ENCODE measurements at places on chromosomes 4 and X.

- no peak for DNase-seq
Observed at GRCh38 chr4:143406523-143406922, 69.8 kb downstream of the GAB1 start.

GRCh38 chr4:153684182-153684970 is at the start of gene TLR2:
Gene TLR2, plus strand, starts transcription at chr4:153684280. Its CDS starts 18,628 bp downstream, at chr4:153702908.
- DNase-seq = peak; percentile 17

DNA sequence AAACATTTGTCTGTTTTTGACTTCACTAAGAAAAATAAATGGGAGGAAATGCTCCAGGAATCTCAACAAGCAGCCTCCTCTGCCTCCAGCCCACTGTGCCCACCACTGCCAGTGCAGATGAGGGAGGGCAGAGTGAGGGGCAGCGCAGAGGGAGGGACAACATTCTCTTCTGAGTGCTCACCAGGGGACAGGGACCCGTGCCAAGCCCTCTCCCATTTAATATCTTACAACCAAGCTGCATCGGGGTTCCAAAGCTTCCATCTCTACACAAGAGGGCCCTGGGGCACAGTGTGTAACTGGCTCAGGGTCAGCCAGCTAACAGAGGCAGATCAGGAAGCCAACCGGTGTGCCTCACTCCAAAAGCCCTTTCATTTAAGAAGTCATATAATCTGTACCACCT is 120.4 kb downstream of the NSUN7 start:
- no peak for DNase-seq

DNA sequence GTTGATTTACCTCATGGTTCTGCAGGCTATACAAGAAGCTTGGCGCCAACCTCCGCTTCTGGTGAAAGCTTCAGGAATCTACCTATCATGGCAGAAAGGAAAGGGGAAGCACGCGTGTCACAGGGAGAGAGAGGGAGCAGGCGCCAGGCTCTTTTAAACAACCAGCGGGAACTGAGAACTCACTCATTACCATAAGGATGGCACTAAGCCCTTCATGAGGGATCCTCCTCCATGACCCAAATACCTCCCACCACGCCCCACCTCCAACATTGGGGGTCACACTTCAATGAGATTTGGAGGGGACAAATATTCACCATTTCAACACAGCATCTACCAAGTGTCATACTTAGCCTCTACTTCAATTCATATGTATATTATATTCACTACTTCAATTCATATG is 18.8 kb upstream of the TBC1D8B start:
- no peak for DNase-seq

DNA sequence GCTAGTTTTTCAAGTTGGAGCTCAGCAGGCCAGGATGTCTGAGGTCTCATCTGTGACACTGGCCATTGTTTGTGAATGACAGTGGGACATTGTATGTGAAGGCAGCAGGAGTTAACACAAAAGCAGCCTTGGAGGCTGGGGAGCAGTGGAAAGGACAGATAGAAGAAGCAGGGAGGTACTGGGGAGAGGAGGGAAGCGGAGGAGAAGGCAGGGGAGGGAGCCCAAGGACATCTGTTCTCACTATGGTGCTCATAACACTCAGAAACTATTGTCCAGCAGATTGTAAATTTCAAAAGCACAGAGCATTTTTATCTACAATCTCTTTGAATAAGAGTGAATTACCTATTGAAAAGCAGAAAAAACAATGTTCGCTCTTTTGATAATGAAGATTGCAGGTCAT is 253.6 kb upstream of the DIPK2B start:
- DNase-seq = peak; percentile 65

- no peak for DNase-seq
Observed at GRCh38 chr4:113474017-113474416, 287.5 kb downstream of the CAMK2D start.

DNA sequence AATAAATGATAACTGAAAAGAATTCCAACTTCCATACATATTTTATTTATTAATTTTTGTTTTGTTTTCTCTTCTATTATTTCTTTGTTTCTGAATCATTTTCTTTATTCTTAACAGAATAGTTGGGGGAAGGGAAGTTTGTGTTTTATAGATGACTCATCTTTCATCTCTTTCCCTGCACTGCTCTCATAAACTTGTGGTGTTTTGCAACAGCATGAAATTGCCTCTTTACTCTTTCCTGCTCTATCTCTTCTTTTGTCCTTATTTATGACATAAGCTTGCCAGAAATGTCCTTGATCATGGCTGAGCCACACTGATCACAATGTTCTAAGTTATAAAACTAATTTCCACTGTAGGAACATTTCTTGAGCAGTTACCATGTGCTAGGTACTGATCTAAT is 22.3 kb downstream of the QRFPR start:
- no peak for DNase-seq

DNA sequence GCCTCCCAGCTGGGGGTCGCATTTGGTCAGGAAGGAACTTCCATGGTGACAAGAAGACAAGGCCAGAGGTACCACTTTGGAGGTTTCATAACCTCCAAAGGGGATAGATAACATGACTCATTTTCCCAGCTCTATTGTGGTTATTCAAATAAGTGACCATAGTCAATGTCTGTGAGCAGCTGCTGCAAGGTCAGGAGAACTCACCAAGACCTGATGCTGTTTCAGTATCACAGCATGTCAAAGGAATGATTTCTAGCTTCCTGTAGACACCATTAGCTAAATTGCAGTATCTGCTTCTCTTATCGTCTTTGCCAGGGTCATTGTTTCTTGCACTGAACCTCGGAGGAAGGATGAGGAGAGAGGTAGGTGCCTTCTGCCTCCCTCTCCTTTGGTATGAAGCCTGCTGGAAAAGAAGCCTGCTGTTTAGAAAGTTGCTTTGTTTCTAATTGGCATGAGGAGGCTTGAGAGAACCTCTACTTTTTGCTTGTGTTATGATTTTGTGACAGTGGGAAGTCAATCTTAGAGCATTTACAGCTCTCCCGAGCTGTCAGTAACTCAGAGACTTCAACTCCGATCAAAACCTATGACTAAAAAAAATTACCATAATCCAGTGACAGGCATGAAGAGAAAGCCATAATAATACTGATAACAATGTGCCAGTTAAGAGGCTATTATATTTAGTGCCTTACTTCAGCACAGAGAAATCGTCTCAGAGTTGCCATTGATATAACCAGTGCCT is 38.0 kb upstream of the GATB start:
- no peak for DNase-seq

DNA sequence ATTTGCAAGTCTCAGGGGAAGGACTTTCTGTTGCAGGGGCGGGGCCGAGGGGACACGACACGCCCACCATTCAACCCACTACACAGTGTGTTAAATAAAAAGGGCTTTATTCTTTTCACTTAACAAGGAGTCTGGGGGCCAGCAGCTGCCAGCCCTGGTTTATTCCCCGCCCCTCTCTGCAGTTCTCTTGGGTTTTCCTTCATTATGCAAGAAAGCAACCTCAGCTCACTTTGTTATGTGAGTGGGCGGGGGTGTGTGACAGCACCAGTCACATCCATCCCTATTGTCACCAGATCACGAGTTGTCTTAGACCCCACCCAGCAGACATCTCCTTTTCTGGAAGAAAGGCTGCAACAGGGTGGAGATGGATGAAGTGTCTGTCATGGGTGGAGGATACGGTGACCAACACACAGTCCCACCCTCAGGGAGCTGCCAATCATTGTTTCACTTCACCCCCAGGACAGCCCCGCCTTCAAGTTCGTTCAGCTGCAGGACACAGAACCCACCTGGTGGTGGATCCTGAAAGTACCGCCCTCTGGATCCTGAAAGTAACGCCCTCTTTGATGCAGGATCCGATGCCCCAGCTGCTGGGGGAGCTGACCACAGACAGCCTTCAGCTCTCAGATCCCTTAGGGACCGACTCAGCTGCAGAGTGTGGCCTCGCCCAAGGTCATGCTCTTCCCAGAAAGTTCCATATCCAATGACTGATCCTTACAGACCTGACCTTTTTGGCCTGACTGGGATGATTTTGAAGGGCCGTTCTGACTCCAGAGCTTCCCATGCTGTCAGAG is 79.6 kb downstream of the SMIM20 start:
- no peak for DNase-seq

GRCh38 chrX:119880076-119880475 is 8.4 kb downstream of the NDUFA1 start:
- DNase-seq = no peak

- DNase-seq = no peak
Observed at GRCh38 chrX:11451151-11451550, 157.9 kb downstream of the AMELX start.

DNA sequence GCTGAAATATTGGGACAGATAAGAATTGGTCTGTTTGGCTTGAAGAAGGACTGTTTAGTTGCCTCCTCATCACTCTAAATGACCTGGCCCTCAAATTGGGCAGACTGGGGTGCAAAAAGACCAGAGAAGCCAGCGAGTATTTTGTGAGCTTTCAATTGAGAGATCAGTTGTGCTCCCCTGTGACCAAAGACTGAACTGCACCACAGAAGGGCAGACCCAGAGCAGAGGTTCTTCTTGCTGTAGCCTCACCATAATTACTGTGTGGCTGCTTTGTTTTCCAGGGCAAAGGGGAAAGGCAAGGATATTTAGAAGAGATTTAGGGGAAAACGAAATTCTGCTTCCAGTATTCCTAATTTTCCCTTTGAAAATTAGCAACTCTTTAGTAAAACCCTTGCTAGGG is 104.0 kb upstream of the MBNL3 start:
- peak; percentile 24 for DNase-seq

GRCh38 chrX:91434351-91435168 is at the start of gene PABPC5:
Gene PABPC5, plus strand, starts transcription at chrX:91434839. Its CDS starts 739 bp downstream, at chrX:91435578.
- DNase-seq = peak; percentile 62

GRCh38 chrX:123215397-123216089 is 31.5 kb downstream of the GRIA3 start:
- peak; percentile 75 for DNase-seq

DNA sequence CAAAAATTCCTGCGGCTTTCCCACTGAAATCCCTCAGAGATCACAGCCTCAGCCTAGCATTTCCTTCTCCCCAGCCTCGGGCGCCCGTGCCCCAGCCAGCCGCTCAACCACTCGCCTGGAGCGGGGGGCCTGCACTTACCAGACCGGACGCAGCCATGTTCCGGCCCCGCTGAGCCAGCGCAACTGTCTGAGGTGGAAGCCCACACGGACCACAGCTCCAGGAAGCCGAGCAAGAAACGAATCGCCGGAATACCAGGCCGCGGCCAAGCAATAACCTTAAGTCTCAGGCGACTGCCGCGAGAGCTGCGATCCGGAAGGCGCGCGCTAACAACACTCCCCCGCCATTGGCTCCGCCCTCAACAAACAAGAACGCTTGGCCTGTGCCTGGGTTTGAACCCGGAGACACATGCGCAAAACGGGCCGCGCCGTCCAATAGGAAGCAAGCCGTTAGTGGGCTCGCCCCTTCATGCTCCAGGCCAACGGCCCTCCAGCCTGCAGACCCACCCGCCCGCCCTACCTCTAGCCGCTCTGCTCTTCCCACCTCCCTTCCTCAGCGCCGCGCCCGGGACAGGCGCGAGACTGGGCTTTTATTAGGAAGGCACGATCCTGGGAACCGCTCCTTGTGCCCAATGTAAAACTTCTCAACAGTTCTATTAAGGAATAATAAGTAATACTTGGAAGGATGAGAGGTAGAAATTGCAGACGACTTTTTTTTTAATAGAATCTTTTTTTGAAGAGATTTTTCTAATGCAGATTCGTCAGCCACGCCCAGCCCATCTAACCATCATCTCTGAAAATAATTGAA is at the start of gene CENPC:
TSS of gene CENPC (minus strand) at position 305 of the 805 bp plus-strand sequence. CDS start at position 157, 148 bp downstream.
- DNase-seq = peak; percentile 96

DNA sequence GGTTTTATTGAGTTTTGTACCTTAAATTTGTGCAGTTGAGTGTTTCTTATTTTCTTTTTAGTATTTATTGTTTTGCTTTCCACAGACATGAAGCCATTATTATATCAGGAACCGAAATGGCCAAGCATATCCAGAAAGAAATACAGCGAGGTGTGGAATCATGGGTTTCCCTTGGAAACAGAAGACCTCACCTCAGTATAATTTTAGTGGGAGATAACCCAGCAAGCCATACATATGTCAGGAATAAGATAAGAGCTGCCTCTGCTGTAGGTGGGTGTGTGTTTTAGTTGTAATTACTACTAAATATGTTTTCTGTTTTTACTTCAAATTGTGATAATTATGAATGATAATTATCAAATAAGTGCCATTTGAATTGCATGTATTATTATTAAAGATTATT is 16.5 kb downstream of the MTHFD2L start:
- DNase-seq = no peak

DNA sequence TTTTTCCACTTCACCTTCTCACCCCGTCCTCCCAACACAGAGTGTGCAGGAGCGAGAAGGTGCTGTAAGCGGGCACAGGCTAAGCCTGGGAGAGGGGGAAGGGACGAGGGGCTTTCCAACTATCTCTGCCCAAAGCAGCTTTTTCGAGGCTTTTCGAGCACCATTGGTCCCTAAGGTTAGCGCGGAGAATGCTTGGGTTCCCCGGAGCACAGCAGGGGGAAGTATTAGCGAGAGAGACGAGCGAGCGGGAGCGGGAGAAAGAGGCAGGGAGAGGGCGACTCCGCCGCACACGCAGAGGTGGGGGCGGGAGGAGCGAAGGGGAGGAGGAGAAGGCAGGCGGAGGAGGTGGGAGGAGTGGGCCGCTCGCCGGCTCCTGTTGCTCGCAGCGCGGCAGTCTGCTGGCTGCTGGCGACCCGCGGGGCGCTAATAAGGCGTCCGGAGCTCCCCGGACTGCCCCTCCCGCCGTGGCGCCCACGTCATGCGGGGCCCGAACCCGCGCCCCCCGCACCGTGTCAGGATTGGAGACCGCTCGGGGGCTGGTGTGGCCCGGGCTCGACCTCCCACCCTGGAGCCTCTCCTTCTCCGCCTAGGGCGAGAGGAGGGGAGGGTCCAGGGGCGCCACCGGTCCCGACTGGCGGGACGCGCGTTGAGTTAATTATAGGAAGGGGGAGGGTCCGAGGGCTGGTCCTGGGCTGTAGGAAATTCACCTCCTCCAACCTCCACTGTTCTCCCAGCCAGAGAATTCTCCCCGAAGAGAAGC is at the start of gene ADAMTS3:
TSS of gene ADAMTS3 (minus strand) at position 263 of the 760 bp plus-strand sequence. CDS start 459 bp downstream, outside the sequence.
- DNase-seq = no peak

DNA sequence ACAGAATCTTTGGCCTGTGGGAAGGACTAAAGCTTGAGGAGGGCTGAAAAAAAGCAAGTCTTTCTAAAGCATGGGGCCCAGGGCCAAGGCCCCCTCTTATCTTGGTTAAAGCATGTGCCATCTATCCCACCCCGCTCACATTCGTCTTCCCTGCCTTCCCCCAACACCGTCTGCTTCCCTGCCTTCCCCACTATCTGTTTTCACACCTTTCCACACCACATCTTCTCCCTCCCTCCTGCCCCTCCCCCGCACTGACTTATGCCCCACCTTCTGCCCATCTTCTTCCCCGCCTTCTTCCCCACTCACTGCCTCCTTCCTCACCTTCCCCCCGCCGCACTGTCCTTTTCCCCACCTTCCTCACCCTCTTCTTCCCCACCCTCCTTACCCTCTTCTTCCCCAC is 890 bp upstream of the NAP1L5 start:
- DNase-seq = no peak

- no peak for DNase-seq
Observed at GRCh38 chr4:77010841-77011354, 61.3 kb downstream of the SEPTIN11 start.

DNA sequence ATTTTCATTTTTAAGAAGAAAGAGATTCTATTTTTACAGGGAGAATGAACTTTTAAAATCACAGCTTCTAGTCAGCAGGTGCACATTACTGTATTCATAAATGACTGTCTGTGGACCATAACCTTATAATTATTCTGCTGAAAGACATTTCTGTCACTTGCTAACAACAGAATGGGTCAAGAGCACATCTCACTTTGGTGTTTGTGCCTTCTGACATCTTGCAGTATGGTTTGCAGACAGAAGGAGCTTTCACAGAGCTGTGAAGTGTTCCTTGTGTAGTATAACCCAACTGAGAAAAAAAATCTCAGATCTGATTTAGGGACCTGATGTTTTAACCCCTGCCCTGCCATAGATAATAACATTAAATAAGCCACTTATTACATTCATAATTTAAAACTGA is 131.4 kb upstream of the CTSO start:
- DNase-seq = no peak

Data from pons (tissue), 1 donor.